ENCODE measurements at places on chromosomes 3 and 15.

DNA sequence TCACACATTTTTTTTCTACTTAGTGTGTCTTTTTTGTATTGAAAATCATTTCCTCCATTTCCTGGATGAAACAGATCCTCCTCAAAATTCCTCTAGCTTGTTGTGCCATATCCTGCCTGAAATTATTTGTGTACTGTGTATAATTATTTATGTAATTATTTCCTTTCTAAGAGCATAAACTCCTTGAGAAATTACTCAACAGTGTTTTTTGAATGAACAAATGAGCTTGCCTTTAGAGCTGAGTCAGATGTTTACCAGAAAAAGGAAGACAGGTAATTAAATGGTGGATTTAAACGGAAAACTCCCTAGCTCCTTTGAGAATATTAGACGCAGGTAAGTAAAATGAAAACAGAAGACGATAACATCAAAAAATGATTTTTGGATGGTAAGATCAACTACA is 13.2 kb upstream of the SECISBP2L start:
- no peak for DNase-seq

GRCh38 chr15:86541540-86541939 is 461.9 kb downstream of the AGBL1 start:
- no peak for DNase-seq

DNA sequence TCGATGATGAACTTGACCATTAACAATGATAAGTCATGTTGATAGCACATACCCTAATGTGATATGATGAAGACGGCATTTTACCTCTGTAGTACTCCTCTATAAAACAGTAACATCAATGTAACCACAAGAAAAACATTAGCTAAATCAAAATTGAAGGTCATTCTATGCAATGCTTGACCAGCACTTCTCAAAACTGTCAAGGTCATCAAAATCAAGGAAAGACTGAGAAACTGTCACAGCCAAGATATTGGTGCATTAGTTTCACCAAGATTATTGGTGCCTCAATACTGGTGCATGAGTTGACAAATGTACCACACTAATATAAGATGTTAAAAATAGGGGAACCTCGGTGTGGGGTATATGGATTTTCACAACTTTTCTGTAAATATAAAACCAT is 251.1 kb upstream of the CNTN4 start:
- no peak for DNase-seq

GRCh38 chr15:39873978-39874377 is 46.1 kb downstream of the GPR176 start:
- no peak for DNase-seq

GRCh38 chr3:65548848-65549625 is 489.7 kb downstream of the MAGI1 start:
- DNase-seq, result no peak

DNA sequence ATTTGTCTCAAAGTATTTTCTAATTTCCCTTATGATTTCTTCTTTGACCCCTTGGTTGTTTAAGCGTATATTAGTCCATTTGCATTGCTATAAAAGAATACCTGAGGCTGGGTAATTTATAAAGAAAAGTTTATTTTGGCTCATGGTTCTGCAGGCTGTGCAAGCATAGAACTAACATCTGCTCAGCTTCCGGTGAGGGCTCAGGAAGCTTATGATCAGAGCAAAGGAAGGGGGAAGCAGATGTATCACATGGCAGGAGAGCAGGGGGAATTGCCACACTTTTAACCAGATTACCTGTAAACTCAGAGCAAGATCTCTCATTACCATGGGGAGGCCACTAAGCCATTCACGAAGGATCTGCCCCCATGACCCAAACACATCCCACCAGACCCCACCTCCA is 148.2 kb downstream of the PDE8A start:
- no peak for DNase-seq

GRCh38 chr3:48429317-48429959 is 448 bp downstream of the PLXNB1 start:
- DNase-seq, result no peak
